Left ventricle myocardium superior (tissue), 1 donor: ENCODE measurements at places on chromosomes 2 and 18.
A peak's percentile ranks its signal among the peaks of the same experiment; 100 is the strongest.

DNA sequence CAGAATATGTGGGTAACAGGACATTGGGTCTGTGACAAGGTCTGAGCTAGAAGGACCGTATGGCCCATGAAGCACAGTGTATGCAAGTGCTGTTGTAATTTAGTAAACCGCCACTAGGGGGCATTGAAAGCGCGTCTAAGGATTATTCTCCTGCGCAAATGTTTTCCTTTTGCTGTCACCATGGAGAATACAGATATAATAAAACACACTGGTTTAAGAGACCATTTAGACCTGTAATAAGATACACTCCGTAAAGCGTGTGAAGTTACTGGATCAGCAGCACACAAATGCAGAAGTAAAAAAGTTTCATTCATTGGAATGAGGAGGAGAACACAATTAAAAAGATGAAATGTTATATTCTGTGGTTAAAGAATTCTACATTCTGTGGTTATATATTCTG, 272.4 kb downstream of the AGAP1 start:
- no peak for DNase-seq

- DNase-seq, result no peak
Observed at GRCh38 chr2:3387011-3387410, 7.5 kb downstream of the TRAPPC12 start.

DNA sequence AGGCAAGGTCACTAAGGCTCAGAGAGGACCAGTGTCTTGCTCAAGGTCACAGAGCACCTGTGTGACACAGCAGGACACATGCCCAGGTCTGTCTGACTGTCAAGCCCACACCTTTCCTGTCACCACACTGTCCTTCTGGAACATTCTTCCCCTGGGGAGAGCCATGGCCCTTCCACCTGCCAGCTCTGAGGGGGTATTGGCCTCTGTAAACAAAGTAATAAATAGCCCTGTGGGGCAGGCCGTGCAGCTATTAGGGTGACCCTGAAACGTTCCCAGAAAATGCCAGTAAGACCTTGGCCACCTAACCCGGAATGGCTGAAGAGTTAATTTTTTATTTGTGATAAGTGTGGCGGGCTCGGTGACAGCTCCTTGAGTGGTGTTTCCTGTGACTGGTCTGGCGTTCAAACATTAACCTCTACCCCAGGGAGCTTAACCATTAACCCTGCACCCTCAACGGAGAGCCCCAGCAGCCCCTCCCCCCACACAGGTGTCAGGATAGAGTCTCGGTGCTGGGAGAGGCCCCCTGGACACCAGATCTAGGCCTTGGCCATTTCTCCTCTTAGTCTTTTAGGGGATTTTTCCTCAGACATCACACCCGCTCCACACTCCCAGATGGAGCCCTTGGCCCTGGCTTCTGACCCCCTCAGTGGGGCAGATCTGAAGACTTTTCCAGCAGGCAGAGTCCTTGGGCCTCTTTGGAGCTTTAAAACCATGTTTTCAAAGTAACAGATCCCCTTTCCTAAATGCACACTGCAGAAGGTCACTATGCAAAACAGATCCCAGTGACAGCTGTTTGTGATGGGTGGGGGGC, 36.6 kb downstream of the SCTR start:
- DNase-seq, result no peak

GRCh38 chr2:105675841-105676240, 68.9 kb upstream of the NCK2 start:
- no peak for DNase-seq

DNA sequence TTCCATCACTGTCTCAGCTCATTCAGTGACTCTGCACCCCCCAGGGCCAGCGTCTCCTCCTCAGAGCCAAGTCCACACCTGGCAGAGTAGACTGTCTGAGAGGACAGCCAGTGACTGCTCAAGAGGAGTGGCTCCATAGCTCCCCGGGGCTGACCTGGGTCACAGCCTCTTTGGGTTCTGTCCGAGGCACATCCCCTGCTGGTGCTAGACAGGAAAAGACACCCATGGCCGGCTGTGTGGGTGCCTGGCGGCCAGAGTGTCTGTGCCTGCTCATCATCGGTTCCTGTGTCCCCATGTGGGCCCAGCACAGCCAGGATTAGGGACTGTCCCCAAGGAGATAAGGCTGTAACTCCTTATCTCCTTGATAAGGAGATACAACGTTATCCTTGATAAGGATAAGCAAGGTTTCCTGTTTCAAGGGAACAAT, 3.5 kb upstream of the CROCC2 start:
- DNase-seq, result peak; percentile 18

GRCh38 chr2:157856187-157856515, 20.0 kb downstream of the ACVR1 start:
- DNase-seq, result no peak

- no peak for DNase-seq
Observed at GRCh38 chr2:51290725-51291124, 258.8 kb upstream of the NRXN1 start.
